ENCODE measurements at places on chromosomes 12 and 14.

DNA sequence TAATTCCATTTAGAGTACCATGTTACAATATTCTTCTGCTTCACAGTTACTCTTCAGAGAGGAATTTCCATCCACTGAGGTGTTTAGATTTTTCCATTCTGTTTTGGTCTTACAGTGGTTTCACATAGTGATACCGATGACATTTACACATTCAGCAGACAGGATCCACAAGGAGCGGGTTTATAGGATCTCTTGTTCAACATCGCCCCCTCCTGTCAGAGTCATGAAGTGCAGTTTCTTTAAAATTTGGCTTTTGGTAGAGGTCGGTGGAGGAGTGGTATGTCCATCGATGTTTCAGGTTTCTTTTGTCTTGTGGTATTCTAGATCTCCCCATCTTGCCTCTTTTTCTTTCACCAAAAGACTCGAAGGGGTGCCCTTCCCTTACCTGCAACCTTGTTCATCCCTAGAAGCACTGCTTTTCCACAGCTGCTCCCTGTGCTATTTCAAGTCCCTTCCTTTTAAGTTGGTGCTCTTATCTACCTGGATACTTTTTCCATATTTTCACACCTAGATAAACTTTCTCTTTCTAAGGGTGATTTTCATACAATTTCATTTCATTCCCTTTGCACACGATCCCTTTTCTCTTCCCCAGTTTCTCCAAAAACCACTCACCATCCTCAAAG lies 181.3 kb downstream of the ITPR2 start:
- peak; percentile 78 for DNase-seq

- DNase-seq = no peak
These were observed 7.8 kb downstream of the HIGD1C start for GRCh38 chr12:50960130-50960529.

GRCh38 chr14:88463318-88463717 lies 77.9 kb downstream of the SPATA7 start:
- DNase-seq = no peak

DNA sequence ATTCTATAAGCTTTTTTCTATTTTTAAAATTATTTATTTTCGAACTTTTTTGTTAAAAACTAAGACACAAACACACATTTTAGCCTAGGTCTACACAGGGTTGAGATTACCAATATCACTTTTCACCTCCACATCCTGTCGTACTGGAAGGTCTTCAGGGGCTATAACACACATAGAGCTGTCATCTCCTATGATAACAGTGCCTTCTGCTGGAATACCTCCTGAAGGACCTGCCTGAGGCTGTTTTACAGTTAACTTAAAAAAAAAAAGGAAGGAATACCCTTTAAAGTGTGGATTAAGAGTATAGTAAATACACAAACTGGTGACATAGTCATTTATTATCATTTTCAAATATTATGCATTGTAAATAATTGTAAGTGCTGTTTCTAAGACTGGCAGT lies 43.0 kb downstream of the RASSF8 start:
- DNase-seq = no peak

DNA sequence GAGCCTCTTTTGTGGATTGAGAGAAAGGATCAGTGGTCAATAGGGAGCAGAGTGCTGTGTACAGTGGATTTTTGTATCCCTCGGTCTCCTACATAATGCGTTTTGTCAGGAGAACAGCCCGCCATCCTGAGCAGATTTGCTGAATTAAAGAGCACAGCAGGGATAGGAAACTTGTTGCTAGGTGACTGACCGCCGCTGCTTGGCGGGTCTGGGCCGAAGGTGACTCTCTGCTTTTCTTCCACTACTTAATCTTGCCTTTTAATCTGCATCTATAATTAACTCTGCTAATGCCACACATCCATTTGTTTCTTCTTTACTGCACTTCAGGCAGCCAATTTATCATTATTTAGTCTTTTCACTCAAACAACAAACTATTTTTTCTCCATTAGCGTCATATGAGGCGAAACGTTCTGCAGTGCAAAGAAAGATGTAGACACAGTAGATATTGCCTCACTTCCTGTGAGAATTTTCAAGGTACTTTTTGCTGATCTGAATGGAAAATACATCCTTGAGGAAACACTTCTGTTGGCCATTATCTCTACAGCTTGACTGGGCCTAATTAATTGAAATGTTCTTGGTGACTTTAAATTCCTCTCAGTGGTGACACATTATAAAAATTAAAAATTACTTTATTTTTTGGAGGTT lies 108.0 kb downstream of the PPM1A start:
- no peak for DNase-seq

DNA sequence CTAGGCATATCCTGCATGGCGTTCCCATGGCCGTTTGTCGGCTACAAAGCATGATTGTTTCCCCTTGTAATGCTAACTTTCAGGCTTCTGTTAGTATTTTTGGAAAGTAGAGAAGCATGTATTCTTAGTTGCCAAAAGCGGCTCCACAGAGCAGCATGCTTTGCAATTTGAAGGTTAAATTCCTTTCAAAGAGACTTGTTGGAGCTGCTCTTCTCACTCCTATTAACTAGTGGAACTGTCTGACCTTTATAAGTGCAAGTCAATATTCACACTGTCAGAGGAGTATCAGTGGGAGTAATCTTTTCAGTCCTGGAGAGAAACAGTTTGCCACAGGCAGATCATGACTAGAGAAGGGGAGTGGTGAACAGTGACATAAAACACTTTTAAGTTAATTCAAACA lies 656.1 kb upstream of the NOVA1 start:
- no peak for DNase-seq

- DNase-seq = no peak
These were observed 178.8 kb downstream of the ETNK1 start for GRCh38 chr12:22803725-22804124.

GRCh38 chr12:107267604-107268003 lies 174.3 kb upstream of the CRY1 start:
- DNase-seq = no peak

DNA sequence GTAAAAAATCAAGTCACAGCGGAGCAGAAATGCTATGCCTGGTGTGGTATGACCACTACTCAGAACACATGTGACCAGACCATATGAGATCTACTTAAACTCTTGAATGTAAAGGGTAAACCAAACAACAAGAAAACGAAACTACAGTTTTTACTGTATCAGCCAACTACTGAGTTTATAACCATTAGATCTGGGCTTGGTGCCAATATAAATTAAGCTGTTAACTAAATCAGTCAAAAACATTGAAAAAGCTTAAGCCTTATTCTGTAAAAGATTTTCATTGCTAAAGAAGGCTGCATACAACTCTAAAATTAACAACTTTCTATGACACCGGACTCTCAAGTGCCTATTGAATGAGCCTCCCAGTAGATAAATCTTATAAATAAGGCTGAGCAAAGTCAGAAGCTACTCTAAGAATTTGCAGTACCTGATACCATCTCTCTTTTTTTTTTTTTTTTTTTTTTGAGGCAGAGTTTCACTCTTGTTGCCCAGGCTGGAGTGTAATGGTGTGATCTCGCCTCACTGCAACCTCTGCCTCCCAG lies 35.4 kb downstream of the SPTLC2 start:
- no peak for DNase-seq

DNA sequence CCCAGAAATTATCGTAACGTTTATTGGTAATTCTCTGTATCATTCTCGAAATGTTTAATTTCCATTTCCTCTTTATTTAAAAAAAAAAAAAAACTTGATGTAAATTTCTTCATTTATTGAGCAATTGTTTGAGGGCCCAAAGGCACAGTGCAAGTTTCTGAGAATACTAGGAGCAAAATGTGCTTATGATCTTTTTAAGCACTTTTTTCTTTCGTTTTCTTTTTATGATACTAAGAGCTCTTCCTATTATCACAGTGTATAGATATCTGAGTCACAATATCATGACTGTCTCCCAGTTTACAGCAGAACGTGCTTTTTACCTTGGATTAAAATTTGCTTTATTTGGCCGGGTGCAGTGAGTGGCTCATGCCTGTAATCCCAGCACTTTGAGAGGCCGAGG lies 5.6 kb downstream of the ATP2A2 start:
- DNase-seq = no peak

DNA sequence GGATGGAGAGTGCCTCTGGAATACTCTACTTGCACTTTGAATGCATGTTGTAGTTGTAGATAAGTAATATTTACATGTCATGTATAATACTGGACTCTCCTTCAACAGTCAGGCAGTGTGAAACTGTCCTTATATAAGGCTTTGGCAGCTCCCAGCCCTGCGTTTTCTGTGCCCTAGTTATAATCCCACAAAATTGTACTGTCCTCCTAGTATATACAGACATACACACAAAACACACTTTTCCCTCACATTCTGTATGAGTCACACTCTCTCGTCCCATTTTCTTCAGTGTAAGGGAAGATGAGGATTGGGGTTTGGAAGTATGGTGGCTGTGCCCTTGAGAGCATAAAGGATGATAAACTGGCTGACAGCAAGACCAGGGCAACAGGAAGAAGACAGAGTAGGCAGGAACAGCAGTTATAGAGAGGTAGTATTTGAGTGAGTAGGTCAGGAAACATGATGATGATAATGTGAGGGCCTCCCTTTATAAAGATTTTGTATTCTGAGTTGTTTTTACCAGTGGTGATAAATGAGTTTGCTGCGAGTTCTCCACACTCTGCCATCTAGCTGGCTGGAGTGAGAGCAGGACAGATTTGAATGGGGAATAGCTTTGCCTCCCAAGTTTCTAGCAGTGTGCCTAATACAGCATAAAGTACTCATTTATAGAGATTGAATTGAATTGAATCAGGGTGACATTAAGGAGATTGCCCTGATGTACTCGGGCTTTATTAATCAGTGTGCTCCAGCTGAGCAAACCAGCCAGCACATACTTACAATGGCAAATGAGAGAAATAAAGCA lies 5.0 kb downstream of the CREBL2 start:
- DNase-seq = no peak

DNA sequence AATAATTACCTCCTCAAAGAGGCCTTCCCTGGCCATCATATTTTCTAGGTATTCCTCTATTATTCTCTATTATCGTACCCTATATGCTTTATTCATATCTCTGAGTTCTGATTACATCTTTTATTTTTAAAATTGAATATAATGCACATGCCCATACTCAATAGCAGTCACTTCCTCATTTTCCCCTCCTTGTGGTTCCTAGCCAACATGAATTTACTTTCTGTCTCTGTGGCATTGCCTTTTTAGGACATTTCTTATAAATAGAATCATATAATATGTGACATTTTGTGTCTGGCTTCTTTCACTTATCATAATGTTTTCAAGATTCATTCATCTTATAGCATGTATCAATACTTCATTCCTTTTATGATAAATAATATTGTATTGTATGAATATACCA lies 74.4 kb upstream of the TRHDE start:
- DNase-seq = no peak

DNA sequence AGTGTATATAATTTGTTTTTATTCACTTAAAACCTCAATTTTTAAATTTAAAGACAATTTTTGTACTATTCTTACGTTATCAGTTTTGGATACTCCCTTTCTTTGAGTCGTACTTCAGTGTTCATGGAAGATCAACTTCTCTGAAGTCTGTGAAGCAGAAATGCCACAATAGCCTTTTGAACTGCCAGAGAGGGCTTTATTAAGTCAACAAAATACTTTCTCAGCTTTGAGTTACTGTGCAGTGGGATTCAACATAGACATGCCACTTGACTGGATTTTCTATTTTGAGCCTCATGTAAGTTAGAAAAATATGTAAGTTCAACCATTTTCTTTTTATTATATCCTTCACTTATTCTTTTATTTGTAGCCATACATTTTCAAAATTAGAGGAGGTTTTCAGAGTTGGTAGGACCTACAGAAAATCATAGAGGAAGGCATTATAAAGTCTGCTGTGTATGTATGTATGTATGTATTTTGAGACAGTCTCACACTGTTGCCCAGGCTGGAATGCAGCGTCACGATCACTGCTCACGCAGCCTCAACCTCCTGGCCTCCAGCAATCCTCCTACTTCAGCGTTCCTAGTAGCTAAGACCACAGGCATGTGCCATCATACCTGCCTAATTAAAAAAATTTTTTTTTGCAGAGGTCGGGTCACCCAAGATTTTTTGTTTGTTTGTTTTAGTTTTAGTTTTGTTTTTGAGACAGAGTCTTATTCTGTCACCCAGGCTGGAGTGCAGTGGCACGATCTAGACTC lies 31.3 kb upstream of the BCAT1 start:
- no peak for DNase-seq

GRCh38 chr12:79451365-79451764 lies 239.4 kb downstream of the PAWR start:
- no peak for DNase-seq

GRCh38 chr14:101426466-101426865 lies 134.8 kb upstream of the DIO3 start:
- no peak for DNase-seq

DNA sequence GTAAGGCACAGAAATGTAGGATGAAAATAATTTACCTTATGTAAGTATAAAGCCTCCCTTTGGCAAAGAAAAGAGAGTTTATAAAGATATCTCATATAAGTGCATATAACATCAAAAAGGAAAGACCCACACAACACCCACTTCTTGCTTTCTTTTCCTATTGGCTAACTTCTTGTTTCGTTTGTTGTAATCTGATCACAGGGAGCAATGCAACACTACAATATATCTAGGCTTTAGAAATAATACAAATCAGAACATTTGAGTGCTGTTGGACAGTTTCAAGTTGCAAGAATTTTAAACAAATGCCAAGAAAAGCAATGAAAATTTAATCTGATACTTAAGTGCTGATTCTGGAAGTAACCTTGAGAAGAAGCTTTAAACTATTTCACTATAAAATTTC lies 1.3 kb downstream of the FGD6 start:
- DNase-seq = peak; percentile 3

DNA sequence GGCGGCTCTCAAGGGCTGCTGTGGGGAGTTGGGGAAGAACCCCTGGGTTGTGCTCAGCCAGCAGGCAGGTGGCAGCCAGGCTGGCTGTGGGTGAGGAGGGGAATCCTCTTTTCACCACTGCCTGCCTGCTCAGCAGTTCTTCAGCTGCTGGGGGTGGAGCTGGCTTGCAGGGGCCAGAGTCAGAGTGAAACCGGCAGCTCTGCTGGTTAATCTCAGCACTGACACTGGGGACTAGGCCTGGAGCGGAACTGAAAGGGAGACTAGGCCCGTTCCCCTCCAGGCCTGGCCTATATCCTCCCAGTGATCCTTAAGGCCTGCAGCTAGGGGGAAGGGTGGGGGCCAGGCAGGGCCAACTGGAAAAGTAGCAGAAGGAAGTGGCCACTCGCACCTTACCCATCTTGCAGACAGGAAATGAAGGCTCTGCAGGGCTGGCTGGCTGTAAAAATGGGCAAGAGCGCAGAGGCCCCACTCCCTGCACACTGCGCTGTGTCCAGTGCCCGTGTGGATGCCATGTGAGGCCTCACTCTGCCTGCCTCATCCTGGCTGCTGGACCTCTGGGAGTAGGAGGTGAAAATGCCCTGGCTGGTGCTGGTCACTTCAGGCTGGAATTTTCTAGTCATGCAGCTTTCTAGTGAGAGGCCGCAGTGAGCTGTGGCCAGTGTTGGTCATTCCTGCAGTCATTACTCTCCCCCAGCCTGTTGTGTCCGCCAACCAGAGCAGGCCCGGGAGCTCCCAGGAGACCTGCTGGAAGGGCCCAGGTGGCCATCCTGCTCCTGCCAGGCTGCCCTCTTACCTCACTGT lies 39.4 kb downstream of the SH2B3 start:
- no peak for DNase-seq

DNA sequence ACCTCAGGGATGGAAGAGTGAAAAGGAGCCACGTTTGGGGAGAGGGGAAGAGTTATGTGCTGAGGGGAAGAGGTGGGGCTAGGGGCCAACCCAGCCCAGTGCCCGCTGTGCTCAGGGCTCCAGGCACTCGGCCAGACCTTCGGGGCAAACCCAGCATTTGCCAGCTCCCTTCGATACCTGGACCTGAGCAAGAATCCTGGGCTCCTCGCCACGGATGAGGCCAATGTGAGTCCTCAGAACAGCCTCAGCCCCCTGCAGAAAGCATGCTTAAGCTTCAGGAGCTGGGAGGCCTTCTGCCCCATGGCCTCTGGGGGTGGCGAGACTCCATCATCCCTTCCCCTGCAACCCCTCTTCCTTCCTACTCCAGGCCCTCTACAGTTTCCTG lies 5.0 kb downstream of the CARMIL3 start:
- no peak for DNase-seq
